ENCODE measurements at places on chromosomes 7 and 10.

DNA sequence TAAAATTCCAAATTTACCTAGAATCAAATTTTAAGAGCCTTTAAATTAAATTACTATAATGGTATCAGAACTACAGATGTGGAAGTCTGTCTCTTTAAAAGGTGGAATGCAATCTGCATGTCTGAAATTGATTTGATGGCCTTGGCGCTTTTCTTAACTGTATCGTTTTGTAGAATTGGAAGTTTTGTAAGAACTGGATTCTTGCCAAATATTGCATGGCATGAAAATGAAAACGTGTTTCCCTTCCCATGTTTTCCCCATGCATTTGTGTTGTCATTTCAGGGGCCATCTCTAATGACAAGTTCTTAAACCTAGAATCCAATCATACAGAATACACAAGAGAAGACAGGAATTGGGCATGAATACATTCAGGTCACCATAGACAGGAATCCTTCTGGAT, 162.5 kb downstream of the KIAA1217 start:
- no peak for DNase-seq

DNA sequence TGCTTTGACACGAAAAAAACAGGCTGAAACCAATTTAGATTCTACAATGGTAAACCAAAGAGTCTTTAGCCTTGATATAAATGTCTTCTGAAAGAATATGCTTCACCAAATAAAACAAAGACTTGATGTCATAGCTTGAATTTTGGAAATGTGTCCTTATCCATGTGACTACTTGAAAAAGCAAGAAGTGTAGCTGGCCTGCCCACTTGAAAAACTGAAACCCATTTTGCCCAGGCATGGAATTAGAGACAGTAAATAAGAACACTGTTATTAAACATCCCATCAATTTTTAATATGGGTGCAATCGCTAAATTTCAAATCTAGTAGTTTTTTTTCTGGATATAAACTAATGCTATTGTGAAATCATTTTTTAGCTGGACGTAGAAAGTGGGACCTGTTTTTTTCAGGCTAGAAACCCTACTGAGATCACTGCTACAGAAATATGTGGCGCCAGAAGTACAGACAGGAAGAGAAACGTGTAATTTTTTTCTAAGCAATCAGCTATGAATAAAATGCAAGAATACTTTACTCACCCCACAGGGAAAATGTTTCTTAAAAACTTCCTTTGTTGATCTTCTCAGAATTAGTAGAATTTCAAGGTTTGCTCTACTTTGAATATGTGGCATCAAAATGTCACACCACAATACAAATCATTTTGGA, 56.7 kb downstream of the PIP4K2A start:
- no peak for DNase-seq

DNA sequence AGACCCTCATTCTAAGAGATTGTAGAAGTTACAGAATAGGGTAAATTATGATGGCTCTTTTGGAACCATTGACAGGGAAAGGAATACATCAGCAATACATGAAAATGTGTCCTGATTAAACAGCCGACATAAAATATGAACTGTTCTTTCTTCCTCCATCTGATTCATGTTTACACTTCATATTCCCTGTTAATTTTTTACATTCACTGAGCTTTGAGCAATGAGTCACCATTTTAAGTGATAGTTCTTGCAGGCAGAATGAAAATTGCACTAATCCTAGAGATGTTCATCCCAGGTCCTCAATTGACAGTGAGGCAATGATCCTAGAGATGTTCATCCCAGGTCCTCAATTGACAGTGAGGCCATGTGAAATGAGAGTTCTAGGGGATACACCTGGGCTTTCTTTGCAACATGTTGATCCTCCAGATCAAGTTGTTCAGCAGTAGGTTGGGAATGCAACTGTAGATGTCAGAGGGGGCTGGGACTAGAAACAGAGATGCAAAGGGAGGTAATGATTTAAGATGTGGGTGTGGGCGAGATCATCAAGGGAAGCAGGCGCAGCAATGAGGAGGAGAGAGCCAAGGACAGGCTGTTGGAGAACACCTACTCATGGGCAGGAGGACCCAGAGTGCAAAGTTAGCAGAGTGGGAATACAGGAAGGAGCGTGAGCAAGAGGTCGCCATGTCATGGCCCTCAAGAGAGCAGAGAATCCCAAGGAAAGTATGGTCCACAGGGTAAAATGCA, 138.7 kb downstream of the ZNF365 start:
- no peak for DNase-seq

- DNase-seq: no peak
These were observed 26.9 kb upstream of the ABCA13 start for GRCh38 chr7:48144291-48144768.

- DNase-seq: no peak
These were observed 174.8 kb upstream of the CDCA7L start for GRCh38 chr7:22120391-22121053.

- DNase-seq: no peak
These were observed 420.7 kb upstream of the NFE2L3 start for GRCh38 chr7:25731068-25731845.

GRCh38 chr7:157664871-157665633, 328.2 kb downstream of the DNAJB6 start:
- no peak for DNase-seq

GRCh38 chr7:140562926-140563481, 77.6 kb downstream of the DENND2A start:
- DNase-seq: no peak

DNA sequence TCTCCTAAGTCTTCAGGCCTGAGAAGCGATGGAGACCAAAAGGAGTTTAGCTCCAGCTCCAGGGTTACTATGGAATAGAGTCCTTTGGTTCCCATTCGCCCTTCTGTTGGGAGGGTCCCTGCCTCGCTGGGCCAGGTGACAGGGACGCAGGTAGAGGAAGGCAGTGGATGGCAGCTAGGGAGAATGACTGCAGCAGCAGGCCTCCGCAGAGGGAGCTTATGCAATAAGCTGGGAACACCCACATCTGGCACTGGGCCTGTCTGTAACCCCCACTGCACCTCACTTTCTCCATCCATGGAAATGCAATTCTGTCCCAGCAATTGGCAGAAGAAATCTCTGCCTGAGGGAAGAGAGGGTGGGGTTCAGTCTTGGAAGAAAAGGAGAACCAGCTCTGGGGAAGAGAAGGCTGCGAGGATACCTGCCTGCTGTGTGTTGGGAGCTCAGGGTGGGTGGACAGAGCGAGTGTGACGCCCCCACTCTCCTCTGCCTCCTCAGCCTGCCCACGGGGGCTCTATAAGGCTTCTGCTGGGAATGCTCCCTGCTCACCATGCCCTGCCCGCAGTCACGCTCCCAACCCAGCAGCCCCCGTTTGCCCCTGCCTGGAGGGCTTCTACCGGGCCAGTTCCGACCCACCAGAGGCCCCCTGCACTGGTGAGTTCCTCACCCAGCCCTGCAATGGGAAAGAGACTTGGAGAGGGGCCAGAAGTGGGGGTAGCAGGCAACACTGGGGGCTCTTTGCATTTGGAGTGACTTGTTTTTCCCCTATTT, 10.3 kb downstream of the EPHB6 start:
- no peak for DNase-seq

DNA sequence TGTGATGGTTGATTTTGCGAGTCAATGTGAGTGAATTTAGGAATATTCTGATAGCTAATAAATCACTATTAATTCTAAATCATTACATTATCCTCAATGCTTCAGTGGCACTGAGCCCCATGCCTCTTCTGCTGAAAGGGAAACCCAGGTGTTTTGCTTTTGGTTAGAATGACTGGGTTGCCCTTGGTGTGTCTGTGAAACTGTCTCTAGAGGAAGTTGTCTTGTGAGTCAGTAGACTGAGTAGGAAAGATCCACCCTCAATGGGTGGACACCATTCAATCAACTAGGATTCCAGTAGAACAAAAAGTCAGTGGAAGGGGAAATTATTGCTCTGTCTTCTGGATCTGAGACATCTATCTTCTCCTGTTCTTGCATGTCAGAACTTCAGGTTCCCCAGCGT, 472.4 kb downstream of the ANKRD7 start:
- no peak for DNase-seq

- no peak for DNase-seq
These were observed 1.6 kb downstream of the SUV39H2 start for GRCh38 chr10:14880229-14880628.

GRCh38 chr10:29969255-29970011, 90.0 kb downstream of the JCAD start:
- DNase-seq: no peak

DNA sequence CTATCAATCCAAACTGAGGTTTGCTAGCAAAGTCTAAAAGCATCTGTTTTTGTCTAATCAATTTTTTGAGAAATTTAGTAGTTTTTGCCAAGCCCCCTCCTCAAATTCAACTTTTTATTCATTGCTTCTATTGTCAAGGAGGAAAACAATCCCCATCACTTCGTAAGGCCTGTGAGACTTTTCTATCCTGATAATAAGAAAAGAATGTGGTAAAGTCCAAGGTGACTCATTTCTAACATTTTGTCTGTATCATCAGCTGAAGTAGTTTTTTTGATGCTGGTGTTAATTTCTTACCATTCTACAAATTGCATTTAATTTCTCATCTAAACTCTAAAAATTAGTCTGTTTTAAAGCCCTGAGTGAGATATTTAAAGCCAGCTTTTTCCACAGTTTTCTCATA, 11.7 kb downstream of the ANK3 start:
- no peak for DNase-seq

GRCh38 chr7:116524609-116525297, at the start of gene CAV1:
CAV1 (plus strand) TSS chr7:116525036; CDS start chr7:116525063, 27 bp downstream.
- no peak for DNase-seq

GRCh38 chr10:77230194-77230593, 407.4 kb downstream of the KCNMA1 start:
- DNase-seq: no peak

DNA sequence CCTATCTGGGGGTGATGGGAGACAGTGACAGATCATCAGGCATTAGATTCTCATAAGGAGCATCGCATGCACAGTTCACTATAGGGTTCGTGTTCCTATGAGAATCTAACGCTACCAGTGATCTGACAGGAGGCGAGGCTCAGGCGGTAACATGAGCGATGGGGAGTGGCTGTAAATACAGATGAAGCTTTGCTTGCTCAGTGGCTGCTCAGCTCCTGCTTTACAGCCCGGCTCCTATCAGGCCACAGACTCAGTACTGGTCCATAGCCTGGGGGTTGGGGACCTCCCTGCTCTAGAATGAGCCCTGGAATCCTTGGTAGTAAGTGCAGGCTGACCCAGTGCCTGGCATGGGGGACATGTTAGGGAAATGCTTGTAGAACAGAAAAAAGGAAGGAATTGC, 426.0 kb downstream of the TYW1 start:
- no peak for DNase-seq

DNA sequence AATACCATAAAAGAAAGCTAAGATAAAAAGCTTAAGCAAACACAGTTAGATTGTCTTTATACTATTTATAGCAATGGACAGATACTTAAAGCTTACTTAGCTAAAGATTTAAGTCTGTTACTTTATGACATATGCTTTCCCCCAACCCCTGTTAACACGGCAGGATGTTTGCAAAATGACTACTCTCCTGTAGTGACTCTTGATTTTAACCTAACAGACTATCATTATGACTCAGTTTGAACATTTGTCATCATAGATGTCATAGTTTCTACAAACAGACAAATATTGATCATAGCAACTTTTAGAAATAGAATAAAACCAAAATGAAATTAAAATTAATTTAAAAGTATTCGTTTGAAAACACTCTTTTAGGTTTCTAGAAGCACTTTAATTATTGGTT, 7.8 kb upstream of the COMMD3 start:
- no peak for DNase-seq

DNA sequence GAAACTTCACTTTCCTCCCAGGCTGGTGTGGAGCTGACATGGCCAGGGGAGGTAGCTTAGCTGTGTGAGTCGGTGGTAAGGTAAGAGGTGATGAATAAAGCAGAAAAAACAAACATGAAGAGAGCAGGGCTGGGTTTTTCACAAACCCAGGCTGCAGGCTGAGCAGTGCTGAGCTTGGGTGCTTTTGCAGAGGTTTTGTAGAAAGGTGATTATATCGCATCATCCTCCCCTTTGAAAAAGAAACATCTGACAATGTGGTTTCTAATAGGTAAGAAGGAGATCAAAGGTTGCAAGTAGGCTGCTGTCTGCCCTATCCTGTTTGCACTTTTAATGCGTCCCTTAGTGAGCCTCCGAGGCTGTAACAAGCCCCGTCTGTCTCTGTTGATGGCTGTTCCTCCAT, 69.6 kb upstream of the GRM8 start:
- DNase-seq: no peak

DNA sequence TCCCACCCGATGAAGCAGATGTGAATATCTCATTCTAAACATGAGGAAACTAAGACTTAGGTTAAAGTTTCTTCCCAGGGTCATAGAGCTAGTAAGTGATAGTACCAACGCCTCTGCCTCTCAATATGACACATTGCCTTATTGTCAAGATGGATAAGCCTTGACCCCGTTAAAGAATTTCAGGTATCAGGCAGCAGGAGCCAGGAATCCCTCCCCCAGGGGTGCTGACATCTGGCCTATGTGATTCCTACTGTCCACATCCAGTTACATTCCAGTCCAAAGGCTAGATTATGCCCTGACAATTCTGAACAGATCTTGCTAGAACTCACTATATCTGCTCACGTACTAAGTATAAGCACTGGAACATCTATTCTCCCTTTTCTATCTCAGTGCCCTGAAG, 58.0 kb upstream of the ASAH2 start:
- DNase-seq: no peak

DNA sequence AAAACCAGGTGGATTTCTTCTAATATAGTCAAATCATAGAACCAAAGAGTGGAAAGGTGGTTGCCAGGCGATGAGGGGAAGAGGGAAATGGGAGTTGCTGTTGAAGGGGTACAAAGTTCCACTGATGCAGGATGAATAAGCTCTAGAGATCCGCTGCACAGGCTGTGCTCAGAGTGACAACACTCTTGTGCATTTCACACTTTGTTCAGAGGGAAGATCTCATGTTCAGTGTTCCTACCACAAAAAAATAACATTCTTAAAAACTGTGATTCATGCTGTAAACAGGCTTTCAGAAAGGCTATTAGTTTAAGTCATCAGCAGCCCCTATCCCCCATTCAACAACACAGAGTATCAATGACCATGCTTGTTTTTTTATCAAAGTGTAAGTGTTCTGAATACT, 213.8 kb downstream of the COBL start:
- DNase-seq: no peak

DNA sequence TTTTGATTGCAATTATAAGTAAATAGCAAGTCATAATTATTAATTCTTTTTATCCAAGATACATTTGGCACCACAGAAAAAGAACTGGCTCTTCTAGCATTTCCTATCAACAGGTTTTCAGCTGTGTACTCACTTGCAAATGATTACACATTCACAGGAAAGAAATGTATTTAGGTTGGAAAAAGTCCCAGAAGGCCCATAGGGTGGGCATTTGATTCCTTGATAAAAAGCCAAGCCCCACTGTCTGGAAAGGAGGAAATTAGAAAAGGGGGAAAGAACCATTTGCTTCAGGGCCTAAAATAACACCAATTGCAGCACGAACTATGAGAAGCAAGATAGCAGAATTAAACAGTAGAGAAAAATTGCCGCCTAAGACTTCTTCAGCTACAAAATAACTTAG, 80.8 kb upstream of the COL1A2 start:
- DNase-seq: no peak

DNA sequence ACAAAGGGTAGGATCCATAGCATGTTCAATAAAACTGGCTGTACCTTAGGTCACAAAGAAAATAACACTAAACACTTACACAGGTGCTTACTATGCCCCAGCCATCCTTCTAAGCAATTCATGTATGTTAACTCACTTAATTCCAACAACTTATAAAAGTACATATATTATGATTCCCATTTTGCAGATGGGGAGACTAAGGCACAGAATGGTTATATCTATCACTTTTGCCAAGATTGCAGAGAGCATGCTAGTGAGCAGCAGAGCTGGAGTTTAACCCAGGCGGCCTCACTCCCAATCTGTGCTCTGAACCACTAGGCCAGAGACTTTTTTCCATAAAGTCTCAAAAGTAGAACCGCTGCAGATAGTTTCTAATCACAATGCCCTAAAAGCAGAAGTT, 18.9 kb upstream of the UBN2 start:
- DNase-seq: no peak
